ENCODE measurements at places on chromosomes 5 and 9.

DNA sequence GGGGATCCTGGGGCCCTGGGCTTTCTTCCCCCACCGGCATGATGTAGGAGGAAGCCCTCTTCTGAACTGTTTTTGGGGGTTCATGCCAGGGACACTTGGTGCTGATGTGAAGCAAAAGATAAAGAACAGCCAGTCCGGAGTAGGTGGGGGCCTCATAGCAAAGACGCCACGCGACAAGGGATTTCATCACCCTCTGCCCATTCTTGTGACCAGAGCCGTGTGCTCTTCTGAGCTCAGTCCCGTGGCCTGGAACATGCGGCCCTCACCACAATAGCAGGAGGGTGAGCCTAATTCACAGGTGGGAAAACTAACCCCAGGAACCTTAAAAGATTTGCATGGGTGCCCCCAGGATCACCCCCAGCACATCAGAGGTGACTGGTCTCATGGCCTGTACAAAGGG lies 225.9 kb downstream of the HSPA4 start:
- DNase-seq = no peak

GRCh38 chr9:121182101-121182836 lies 19.4 kb downstream of the RAB14 start:
- no peak for DNase-seq

DNA sequence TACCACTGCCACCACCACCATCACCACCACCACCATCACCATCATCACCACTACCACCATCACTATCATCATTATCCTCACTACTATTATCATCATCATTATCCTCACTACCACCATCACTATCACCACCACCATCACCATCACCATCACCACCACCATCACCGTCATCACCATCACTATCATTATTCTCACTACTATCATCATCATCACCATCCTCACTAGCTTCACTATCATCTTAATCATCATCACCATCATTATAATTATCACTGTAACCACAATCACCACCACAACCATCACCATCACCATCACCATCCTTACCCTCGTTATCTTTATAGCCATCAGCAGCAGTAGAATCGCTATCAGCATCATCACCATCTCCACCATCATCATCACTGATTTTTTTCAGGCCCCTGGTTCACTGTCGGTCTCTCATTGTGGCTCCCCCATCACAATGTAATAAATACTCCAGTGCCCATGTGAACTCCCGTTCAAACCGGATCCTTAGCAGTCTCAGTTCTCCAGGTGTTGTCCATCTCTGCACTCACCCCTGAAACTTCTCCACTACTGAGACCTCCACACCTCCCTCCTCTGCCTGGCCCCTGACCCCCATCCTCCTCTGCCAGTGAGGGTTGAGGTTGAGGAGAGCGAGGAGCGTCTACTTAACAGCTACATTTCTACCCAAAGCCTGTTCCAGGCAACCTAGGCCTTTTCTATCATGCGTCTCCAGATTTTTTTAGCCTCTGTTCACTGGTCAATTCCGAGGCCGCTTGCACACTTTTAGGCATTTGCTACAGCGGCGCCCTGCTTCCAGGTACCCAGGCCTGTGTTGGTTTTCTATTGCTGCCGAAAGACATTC lies 238.2 kb downstream of the PBX3 start:
- no peak for DNase-seq

- no peak for DNase-seq
These were observed 7.6 kb downstream of the FOXE1 start for GRCh38 chr9:97860451-97861147.

DNA sequence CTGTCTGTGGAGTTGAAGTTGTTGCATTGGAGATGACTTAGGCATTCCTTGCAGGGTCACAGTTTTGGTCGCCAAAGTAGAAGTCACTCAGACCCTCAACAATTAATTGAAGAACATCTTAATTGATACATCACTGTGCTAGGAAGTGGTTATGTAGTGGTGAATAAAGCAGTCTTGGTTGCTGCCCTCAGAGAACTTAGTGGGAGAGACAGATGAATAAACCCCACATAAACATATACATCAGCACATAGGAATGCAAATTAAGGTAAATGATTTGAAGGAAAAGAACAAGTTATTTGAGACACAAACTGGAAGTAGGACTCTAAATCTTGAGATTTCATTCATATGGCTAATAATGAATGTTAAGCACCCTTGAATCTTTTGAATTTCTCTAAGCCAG lies 25.7 kb downstream of the FAM174A start:
- no peak for DNase-seq

- no peak for DNase-seq
These were observed 96.6 kb downstream of the PCSK1 start for GRCh38 chr5:96336351-96336985.

DNA sequence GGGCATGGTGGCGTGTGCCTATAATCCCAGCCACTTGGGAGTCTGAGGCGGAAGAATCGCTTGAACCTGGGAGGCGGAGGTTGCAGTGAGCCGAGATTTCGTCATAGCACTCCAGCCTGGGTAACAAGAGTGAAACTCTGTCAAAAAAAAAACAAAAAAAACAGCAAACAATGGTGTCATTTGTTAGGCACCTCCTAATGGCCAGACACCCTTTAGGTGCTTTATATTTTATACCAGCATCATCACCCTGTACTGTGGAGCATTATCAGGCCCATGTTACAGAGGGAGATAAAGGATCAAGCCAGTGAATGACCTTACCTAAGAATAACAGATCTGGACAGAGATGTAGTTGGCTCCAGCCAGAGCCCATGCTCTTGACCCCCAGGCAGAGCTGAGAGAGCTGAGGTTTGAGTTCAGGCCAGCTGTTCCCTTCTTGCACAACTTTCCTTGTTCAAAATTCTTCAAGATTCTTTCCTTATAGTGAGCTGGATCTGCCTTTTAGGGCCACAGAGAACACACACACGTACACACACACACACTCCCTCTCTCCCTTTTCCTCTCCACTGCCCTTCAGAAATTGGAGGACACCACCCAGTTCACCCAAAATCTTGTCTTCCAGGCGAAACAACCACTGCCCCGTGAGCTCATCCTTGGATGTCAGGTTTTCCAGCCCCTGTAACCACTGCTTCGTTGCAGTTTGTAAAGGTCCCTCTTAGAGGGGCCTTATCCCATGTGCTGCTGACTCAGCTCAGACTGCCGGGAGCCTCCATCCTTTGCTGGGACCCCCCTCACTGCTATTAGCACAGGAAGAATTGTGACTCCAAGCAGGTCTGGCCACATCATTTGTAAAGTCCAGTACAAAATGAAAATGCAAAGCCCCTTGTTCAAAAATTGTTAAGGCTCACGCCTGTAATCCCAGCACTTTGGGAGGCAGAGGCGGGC lies 10.4 kb upstream of the PTGES start:
- no peak for DNase-seq

DNA sequence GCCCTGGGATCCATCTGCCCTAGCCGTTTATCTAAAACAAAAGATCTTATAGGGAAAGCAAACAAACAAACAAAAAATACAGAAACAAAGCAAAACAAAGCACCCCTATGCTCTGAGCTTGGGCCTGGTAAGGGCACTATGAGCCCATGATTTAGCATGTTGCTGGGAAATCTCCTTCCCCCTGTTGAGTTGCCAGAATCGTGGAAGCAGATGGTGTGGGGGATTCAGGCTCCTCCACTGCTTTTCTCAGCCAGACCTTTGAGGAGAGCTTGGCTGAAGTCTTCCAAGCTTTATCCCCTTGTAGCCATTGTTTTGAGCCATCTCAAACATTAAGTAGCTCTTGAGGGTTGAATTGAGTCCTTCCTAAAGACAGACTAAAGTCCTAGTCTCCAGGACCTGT lies 29.9 kb downstream of the TMC1 start:
- no peak for DNase-seq

GRCh38 chr9:25994605-25995004 lies 316.4 kb upstream of the TUSC1 start:
- DNase-seq = no peak

DNA sequence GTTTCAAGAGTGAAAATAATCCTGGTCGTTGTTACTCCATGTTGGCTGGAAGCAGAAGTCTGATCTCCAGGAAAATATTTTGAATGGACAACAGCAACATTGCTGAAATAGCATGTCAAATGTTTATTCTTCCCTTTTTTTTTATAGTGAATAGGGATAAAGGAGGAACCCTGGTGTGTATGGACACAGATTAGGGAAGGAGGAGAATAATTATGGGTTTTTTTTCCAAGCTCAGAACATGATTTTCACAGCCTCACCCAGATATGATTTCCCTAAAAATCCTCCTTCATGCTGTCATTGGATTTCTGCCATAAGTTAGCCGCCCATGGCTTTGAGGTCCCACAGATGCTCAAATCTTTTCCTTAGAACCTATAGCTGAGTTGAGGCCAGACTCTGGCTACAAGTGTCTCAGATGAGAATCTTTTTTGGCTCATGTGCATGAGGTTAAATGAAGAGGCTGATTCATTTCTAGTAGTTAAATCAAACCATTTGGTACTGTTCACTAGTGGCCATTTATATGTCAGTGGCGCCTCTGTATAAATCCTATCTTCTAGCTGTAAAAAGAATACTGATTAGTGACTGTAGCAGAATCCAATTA lies 65.5 kb upstream of the LIFR start:
- no peak for DNase-seq

DNA sequence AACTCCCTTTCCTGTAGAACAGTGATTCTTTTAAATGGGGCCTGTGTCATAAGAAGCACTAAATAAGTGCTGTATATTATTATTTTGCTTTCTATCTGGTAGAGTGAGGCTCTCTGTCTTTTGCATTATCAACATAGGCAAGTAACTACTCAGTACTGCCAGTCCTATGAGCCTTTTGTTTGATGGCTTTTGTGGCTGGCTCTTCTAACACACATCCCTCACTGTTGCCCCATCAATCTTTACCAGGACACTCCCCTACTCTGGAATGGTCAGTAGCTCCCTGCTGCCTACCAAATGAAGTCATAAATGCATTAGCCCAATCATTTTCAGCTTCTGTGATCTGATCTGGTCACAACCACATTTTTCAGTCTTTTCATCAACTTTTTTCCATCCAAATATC lies 137.6 kb downstream of the INSYN2B start:
- no peak for DNase-seq

- DNase-seq = no peak
These were observed 101.8 kb downstream of the PJA2 start for GRCh38 chr5:109307951-109308350.

DNA sequence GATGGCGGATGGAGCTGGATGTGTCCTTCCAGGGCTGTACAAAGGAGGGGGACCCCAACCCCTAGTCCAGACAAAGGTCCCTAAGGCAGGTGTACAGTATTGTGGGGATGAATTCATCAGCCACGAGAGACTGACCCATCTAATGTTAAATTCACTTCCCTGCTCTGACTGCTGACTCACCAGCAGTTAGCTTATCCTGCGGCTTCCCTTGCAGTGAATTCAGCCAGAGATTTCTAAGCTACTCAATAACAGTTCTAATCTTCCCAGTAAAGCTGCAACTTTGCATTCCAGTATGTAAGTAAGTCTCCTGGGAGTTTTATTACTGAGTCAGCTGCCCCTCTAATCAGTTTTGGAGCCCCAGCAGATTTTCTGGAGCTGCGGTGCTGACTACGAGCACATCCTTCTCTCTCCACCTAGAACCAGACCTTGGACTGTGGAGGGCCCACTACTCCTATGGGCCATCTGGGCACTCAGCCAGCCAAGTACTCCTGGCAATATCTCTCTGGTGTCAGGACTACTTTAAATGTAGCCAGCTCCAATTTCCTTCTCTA lies 16.1 kb downstream of the B4GALT1 start:
- DNase-seq = no peak

- no peak for DNase-seq
These were observed 48.9 kb downstream of the NTRK2 start for GRCh38 chr9:84718476-84718875.

DNA sequence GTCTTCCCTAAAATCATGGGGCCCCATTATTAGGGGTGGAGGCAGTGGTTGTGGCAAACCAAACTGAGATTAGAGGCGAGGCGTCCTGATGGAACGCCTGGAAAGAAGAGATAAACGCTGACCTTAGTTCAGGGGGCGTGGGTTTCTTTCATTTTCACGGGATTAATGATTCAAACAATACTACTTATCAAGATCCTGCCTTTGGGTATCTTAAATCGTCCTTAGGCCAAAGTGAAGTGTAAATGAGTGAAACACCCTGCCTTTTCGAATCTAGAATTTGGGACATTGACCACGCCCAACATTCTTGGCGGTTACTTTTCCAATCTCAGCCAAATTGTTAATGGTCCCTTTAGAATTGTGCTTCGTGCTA lies 1.0 kb upstream of the UBTD2 start:
- no peak for DNase-seq

- no peak for DNase-seq
These were observed 1051.5 kb upstream of the C9orf72 start for GRCh38 chr9:28624771-28625170.

DNA sequence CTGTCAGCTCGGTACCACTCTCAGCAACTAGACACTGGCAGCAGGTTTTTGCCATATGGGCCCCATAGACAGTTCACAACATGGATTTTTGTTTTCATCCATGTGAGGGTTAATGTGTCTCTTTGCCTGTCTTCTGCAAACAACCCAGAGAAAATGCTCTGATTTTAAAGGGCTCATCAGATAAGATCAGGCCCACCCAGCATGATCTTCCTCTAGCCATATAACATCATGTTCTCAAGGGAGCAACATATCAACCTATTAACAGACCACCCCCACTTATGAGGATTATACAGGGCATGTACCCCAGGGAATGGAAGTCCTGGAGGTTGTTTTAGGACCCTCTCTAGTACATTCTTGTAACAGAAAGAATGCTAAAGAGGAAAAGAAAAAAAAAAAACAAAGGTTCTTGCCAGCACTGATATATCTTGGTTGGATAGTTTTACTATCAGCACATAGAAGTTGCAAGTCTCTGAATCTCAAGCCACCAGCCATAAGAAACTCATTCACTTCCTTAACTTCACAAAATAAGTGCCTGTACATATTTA lies 1015.1 kb downstream of the TLE4 start:
- no peak for DNase-seq

DNA sequence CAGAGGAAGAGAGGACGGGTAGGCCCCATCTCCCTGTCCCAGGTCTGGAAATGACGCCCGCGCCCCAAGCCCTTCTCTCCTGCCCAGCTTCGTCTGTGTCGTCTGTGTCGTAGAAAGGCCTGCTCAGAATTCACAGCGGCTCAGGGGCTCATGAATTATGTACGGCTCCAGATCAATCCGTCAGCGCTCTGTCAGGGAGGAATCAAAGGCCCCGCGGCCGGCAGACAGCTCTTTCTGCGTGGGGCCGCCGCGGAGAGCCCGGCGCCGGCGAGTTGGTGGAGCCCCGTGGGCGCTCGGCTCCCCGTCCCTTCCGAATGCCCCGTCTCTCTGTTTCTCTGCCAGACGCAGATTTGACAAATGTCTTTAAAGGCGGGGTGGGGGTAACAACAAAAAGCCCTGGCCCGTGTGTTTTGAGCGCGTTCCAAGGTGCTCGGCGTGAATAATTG lies 83.8 kb upstream of the RAPGEF1 start:
- DNase-seq = no peak

GRCh38 chr5:147880487-147880886 lies 2.0 kb downstream of the SCGB3A2 start:
- no peak for DNase-seq
